Stimulated activated CD4-positive, alpha-beta T cell treated with anti-CD3 and anti-CD28 coated beads, Interleukin-2, amount 100 ng/mL, for 24 hours (primary cell): ENCODE measurements at places on chromosomes 12 and 14.

DNA sequence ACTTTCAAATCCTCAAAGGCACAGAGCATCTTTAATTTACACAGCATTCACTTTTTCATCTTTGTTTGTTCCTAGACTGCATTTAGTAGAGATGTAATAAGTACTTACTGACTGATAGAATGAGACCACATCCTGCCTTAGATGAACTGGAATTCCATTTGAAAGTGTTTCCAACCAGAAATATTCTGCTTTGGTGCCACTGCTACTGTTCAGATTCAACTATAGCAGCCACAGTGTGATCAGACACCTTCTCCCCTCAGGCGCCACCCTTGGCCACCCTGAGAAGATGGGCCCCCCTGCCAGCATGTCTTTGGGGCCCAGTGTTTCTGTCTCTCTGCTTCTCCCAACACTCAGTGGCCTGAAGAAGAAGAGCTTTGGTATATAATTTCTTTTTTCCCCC lies 449.1 kb downstream of the RAD51B start:
- DNase-seq: no peak

GRCh38 chr12:90979951-90980350 lies 24.8 kb downstream of the EPYC start:
- DNase-seq: no peak

- no peak for DNase-seq
Measured at GRCh38 chr14:87102811-87103378, 890.1 kb downstream of the GALC start.

DNA sequence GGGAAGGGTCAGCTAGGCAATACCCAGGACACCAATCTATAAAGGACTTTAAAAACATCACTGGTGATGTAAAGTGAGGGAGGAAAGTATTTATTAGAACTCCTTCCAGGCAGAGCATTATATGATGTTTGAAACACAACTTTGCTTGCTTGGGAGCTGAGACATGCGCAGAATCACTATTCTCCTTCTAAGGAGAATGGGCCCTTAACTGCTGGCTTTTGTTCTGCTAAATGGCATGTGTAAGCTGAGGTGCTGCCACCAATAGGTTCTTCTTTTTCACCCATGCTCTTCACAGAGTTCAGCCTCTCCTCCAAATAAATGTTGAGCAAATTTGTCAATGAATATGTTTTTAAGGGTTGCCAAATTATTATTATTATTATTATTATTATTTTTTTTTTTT lies 3.9 kb downstream of the STAC3 start:
- no peak for DNase-seq

DNA sequence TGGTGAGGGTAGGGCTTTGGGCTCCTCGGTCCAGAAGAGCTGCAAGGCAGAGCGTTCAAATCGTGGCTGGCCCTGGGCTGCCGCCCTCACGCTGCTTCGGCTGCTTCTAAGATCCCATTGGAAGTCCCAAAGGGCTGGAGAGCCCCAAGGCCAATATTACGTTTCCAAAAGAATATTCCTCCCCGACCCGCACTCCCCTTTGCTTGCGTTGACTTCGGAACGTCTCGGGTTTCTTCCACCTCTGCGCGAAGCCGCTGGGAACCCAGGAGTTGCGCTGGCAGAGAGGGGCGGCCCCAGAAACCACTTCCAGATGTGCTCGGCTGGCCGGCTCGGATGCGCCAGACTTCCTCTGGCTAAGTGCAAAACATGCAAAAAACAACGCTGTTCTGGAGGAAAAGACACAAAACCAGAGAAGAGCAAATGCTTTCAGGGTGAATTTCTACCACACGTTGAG lies at the start of gene GLT8D2:
Gene GLT8D2, minus strand, starts transcription at position 285 of the 454 bp plus-strand sequence. CDS start 30,539 bp downstream, outside the sequence.
- DNase-seq: peak; percentile 14

DNA sequence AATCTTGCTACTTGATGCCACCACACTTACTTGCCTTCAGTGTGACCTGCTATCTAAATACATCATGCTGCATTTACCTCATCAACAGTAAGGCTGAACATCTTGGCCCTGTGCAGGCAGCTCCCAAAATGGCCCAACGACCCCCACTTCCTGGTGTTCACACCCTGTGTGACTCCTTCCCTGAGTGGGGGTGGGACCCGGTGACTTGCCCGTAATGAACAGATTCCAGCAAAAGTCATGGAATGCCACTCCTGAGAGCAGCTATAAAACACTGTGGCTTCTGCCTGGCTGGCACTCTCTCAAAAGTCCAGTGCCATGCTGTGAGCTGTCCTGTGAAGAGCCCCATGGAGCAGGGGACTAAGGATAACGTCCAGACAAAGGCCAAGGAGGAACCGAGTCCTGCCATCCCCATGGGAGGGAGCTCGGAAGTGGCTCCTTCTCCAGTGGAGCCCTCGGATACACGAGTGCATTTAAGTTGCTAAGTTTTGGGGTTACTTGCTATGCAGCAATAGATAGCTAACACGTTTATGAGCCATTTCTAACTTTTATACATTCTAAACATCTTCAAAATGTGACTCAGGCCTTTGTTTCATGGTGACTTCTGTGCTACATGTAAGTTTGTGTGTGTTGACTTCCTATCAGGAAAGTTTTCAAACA lies 33.0 kb downstream of the P2RX2 start:
- DNase-seq: no peak

DNA sequence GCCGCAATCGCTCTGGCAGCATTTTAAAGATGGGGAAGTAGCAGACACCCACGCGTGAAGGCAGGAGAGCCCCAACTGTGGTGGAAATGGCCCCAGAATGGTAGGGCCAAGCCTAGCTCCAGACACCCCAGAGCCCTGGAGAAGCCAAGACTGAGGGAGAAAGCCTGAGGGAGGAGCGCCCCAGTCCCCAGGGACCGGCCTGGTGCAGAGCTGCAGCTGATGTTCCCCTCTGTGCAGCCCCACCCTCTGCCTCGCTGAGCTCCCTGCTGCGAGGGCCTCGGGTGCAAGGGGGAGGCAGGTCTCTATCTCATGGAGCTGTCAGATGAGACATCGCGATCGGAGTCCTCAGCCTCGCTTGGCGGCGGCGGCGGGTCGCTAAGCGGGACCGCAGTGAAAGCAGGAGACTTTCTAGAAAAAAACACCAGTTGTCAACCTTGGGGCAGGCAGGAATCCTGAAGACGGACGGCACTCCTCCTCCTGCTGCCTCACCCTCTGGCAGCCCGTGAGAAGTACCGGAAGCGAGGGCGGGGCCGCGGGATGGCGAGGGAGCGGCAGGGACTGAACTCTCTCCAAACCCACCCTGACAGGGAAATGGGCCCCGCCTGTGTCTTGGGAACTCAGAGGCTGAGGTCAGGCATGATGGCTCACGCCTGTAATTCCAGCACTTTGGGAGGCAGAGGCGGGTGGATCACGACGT lies 6.0 kb downstream of the GAPDH start:
- peak; percentile 60 for DNase-seq

GRCh38 chr12:31560516-31560915 lies 30.4 kb downstream of the DENND5B start:
- no peak for DNase-seq

GRCh38 chr14:66281036-66281776 lies 205.0 kb upstream of the CCDC196 start:
- DNase-seq: no peak

- DNase-seq: no peak
Measured at GRCh38 chr12:104357421-104357952, 53.9 kb downstream of the EID3 start.

DNA sequence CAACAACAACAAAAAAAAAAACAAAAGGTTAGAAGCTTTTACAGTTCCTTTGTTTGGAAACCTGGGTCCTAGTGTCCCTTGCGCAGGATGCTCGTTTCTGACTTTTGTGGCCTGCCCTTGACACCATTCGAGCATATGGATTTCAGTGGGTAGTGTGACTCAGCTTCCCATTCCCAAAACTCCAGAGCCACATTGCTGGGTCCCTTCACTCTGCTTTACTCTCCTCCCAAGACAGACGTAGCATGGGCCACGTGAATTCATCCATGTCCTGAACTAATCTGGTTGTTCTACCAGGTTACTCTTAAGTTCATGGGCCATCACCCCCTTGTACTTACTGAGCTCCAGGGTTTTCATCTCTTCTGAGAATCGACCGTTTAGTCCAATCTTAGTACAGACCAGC lies 68.0 kb upstream of the MAX start:
- DNase-seq: no peak

DNA sequence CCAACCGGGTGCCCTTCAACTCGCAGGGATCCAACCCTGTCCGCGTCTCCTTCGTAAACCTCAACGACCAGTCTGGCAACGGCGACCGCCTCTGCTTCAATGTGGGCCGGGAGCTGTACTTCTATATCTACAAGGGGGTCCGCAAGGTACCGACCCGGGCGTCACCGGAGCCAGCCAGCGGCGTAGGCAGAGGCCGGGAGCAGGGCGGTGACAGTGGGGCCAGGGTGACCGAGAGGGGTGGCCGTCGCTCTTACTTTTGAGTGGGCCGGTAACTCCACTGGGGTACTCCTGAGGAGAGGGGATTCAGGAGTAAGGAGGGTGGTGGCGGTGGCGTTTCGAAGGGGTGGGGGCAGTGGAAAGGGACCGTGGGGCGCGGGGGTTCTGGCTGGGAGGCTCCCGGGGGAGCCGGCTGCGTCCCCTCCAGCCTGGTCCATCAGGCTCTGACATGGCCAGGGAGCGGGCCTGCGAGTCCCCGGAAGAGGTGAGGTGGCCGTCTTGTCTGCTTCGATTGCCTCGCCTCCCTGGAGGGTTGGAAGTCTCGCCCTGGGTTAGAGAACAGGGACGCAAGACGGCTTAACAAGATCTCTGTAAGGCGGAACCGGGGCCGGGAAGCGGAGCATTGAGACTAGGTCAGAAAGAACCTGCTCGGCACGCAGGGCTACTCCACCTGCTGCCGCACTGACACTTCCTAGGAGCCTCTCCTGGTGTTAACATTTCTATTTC lies 491 bp downstream of the WDR20 start:
- peak; percentile 46 for DNase-seq

- no peak for DNase-seq
Measured at GRCh38 chr14:57009585-57010515, 199.6 kb upstream of the OTX2 start.

GRCh38 chr12:19981944-19982343 lies 386.4 kb upstream of the PDE3A start:
- no peak for DNase-seq

DNA sequence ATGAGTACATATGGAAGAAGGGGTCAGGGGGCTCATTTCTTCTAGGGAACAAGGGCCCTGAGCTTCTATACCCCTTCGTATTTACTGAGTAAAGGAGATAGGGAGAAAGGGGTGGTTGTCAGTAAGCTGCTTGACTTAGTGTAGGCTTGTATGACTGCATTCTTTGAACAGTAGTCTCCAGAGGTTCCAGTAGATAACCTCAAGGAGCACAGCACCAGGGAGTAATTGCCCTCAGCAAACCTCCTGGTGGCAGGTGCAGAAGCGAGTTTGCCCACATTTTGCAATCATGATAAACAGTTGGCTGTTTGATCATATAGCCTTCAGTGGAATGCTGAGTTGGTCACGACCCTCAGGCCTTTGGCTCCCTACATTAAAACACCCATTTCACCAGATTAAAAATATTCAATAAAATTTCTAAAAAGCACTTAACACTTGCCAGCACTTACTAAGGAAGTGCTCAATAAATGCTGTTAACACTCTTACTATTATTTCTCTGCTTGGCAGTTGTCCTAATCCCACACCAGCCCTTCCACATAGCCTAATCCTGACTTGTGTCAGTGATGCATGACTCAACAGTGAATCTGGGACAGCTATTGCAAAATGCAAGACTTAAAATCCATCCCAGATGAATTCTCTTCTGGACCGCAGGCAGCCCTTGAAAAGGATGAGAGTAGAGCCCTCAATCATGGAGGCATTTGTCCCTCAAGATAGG lies 3.7 kb upstream of the DHRS4L2 start:
- no peak for DNase-seq

DNA sequence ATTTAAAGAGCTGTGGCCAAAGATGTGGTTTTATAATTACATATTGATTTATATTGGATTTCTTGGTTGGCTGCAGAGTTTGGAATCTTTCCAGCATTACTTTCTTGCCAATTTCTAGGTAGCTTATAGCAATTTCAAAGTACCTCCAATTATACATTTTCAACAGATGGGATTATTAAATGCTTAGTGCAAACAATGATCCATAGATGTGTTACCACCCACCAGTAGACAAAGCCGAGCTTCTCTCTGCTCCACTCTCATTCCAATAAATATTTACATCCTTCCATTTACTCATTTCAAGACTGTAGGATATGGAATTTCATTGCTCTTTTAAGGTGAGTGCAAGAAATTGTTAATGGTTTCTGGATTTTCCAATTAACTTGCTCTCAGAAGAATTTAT lies 21.6 kb upstream of the TMCC3 start:
- DNase-seq: no peak

GRCh38 chr14:101294136-101294535 lies 267.2 kb upstream of the DIO3 start:
- DNase-seq: no peak

DNA sequence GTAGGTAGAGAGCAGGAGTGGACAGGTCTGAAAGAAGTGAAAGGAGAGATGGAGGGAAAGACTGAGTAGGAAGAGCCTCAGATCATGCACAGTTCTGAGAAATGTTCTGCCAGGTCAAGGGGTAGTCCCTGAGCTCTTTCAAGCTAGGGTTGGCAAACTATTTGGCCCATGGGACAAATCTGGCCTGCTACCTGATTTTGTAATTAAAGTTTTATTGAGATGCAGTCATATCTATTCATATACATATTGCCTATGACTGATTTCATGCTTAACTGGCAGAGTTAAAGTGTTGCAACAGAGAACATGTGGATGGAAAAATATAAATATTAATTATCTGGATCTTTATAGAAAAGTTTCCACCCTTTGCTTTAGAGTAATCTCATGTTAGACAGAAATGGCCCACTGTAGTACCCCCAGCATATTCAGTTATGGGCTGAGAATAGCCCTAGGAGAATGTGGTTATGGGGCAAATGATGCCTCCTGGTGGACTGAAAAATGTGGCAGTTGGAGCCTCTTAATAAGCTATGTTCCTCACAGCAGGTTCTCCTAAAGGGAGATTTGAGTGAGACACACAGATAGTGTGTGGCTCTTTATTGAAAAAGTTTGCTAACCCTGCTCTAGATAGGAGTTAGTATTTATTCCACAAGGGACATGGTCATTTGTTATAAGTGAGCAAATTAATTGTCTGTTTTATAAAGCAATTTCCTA lies 476.9 kb downstream of the LRIG3 start:
- DNase-seq: no peak

- DNase-seq: peak; percentile 21
Measured at GRCh38 chr14:96038558-96038919, 623 bp upstream of the C14orf132 start.

- no peak for DNase-seq
Measured at GRCh38 chr12:131239384-131240094, 285.8 kb downstream of the ADGRD1 start.

DNA sequence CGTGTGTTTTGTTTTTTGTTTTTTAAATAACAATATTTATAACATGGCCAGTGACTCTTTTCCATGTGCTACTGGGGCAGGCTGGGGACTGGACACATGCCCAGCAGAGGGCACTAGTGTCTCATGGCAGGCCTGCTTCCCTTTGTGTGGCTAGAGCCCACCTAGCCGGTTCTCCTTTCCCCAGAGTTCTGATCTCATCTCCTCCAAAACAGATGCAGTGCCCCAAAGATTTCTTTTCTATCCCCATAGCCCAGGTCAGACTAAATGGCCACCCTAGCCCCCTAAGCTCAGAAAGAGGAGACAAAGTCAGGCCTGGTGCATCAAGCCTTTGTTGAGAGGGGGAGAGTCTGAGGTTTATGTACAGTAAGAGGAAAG lies 21.2 kb downstream of the PRPF40B start:
- peak; percentile 82 for DNase-seq
